Small intestine (tissue), 16 donors: ENCODE measurements at places on chromosomes 16 and 17.

GRCh38 chr16:2845116-2845515 lies 12.9 kb downstream of the PRSS22 start:
- no peak for DNase-seq

- peak; percentile 33 for DNase-seq
Observed at GRCh38 chr17:47660064-47660492, 10.4 kb downstream of the KPNB1 start.

DNA sequence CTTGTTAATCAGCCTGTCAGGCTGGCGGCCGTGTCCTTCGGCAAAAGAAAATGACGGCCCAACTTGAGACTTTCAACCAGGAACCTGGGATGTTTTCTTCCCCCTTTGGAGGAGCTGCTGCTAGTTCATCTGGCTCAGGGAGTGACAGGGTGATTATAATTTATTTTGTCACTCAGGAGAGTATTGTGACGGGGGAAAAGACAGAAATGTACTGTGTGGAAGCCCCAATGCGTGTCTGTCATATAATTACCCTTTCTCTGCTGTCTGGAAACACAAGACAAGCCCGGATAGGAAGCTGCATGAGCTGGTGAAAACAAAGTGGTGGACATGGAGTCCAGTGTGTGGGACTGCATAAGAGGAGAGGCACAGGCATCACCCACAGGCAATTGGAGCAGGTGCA lies 326.2 kb upstream of the HSBP1 start:
- no peak for DNase-seq

DNA sequence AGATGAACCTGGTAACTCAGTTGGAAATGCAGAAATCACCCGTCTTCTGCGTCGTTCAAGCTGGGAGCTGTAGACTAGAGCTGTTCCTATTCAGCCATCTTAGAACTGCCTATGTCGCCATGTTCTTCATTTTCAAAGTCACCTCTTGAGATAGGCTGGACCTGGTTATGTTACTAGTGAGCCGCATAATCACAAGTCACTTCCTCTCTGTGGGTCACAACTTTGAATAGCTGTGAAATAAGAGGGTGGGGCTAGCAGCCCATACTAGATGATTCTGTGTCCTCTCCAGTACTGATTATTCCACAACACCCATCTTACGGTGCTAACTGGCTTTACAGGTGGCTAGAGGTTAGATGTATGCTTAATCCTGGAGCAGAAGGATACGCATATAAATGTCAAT lies 74.2 kb downstream of the VPS53 start:
- no peak for DNase-seq

DNA sequence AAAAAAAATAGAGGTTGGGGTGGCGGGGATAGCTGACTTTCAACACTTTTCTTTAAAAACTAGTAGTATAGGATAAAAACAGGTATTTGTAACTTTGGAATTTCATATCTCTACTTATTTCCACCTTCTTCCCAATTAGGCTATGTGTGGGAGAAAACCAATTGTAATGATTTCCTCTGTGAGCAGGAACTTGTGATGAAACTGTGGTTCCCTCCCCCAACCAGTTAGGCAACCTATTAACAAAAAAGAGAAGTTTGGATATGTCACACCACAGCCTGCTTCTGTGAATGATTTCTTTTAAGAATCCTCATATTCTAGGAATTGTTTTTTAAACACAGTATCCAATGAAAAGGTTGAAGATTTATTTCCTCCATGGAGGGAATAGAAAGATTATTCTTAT lies 1.9 kb downstream of the IGSF6 start:
- no peak for DNase-seq

DNA sequence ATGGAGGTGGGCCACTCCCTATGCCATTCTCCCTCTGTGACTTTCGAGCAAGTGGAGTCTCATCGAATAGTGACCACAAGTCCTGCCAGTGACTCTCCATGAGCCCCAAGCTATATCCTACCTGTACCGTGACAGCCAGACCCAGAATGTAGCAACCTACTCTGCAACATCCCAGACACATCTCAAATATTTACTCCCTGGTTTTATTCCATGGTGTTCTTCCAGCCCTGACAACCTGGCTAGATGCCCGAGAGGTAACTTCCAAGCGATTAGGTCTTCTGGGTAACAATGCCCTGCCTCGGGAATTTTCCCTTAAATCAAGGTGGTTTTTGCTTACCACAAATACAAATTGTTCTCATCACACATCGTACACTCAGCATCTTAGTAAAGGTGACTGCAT lies 211.7 kb downstream of the ZFHX3 start:
- DNase-seq: no peak

GRCh38 chr17:27654136-27654535 lies 23.1 kb downstream of the LGALS9 start:
- no peak for DNase-seq

GRCh38 chr17:56700919-56701420 lies 107.5 kb downstream of the NOG start:
- DNase-seq: no peak

DNA sequence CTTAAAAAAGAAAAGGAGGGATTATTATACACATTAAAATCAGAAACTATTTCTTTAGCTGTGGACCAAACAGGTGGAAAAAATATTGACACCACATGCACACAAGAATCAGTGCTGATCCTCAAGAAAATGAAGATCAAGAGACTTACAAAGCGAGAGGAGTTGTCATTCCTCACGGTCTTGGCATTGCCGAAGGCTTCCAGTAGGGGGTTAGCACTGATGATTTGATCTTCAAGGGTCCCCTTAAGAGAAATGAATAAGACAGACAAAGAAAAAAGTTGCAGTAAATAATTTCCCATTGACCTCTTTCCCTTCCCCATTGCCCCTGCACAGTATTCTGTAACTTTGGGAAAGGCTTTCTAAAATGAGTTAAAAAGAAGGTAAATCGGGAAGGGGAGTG lies 6.0 kb downstream of the MYH4 start:
- DNase-seq: no peak

DNA sequence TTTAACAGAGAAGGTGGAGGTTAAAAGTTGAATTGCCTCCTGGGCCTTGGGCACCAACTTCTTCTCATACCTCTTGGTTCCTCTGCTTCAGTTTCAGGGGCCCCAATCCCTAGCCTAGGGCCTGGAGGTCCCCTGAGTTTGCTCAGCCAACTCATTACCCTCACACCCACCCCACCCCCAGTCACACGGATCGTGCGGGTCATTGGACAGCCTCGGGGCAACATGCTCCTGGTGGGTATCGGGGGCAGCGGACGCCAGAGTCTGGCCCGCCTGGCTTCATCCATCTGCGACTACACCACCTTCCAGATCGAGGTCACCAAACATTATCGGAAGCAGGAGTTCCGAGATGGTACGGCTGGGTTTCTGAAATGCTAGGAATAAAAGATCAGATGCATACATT lies 36.0 kb upstream of the KDM6B start:
- DNase-seq: no peak

- no peak for DNase-seq
Observed at GRCh38 chr16:50644729-50645128, 36.4 kb downstream of the SNX20 start.

DNA sequence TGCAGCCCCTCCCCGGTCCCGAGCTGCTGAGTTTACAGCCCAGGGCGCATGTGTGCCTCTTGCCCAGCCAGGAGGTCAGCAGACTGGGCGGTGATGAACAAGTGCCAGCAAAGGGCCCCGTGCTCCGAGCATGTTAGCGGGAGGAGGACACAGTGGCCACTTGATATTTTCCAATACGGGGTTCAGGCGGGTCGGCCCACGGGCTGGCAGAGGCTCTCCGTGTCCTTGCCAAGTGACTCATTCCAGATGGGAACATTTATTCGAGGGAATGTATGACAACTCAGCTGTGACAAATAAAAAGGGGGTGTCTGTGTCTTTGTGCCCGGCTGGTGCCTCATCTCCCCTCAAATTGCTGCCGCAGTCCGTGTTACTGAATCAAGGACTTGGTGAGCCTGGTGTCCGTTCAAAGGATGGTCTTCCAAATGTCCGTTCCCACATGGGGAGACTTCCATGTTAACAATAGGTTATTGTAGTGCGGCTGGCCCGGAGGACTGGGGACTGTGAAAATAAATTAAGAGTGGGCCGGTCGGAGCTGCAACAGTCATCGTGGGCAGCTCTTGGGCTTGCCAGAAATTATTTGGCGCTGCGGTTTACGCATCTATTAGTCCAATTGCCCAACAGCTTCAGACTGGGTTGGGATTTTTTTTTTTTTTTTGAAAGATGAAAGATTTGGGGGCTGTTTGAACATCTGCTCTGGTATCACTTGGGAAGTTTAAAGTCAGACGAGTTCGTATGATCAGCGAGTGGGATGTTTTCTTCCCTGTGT lies 174.0 kb upstream of the CIBAR2 start:
- DNase-seq: no peak
